A549 treated with RU486 at 1 μM for 4 hours (cell line): ENCODE measurements at places on chromosomes 6 and 20. TPM values are rescaled to one million over a fixed set of nuclear protein-coding genes. Genes with fewer than 3 reads are reported as not detected.

TP53TG5 gene
- total RNA-seq, result not detected in 5 replicates

PTCRA gene
- not detected in 5 replicates for total RNA-seq

WDR46 gene
- total RNA-seq, result 53.2 to 66.0 TPM (median 58.6 TPM) in 5 replicates

NOP56 gene
- total RNA-seq, result 572 to 771 TPM (median 628 TPM) in 5 replicates

HTR1E gene
- not detected in 5 replicates for total RNA-seq

CALHM5 gene
- total RNA-seq, result 0.03 to 0.10 TPM (median 0.07 TPM) in 5 replicates

FBXO5 gene
- total RNA-seq, result 12.7 to 26.0 TPM (median 20.7 TPM) in 5 replicates

IMPG1 gene
- not detected in 5 replicates for total RNA-seq

ANKEF1 gene
- total RNA-seq, result 6.7 to 8.4 TPM (median 7.4 TPM) in 5 replicates

OR2H2 gene
- not detected in 5 replicates for total RNA-seq

PREX1 gene
- total RNA-seq, result 11.8 to 14.4 TPM (median 12.5 TPM) in 5 replicates

LY6G6C gene
- total RNA-seq, result 0.20 TPM in 1 of 5 replicates, not detected in the others

SGK1 gene
- 34.4 to 48.7 TPM (median 39.9 TPM) in 5 replicates for total RNA-seq

NKX2-2 gene
- not detected in 5 replicates for total RNA-seq

GSTA1 gene
- total RNA-seq, result 0.26 TPM in 1 of 5 replicates, not detected in the others

SERINC1 gene
- 34.9 to 87.4 TPM (median 81.7 TPM) in 5 replicates for total RNA-seq

ABHD12 gene
- total RNA-seq, result 76.5 to 112 TPM (median 100 TPM) in 5 replicates

SLC32A1 gene
- total RNA-seq, result 0.09 TPM in 1 of 5 replicates, not detected in the others

LHFPL5 gene
- total RNA-seq, result 0.05 TPM in 1 of 5 replicates, not detected in the others

TFAP2D gene
- not detected in 5 replicates for total RNA-seq

NFKBIE gene
- total RNA-seq, result 9.6 to 18.6 TPM (median 11.9 TPM) in 5 replicates

VWA7 gene
- total RNA-seq, result 1.2 to 2.0 TPM (median 1.7 TPM) in 5 replicates

PPP1R16B gene
- total RNA-seq, result 0.06 to 0.27 TPM (median 0.16 TPM) in 5 replicates

TJAP1 gene
- total RNA-seq, result 15.1 to 20.9 TPM (median 19.9 TPM) in 5 replicates

OR12D3 gene
- total RNA-seq, result not detected in 5 replicates

SLC17A1 gene
- total RNA-seq, result 0.08 to 0.10 TPM in 2 of 5 replicates, not detected in the others

CALHM6 gene
- not detected in 5 replicates for total RNA-seq

SPEF1 gene
- 1.5 to 2.1 TPM (median 2.0 TPM) in 5 replicates for total RNA-seq

MOXD1 gene
- total RNA-seq, result 1.5 to 2.6 TPM (median 1.8 TPM) in 5 replicates

TAAR8 gene
- not detected in 5 replicates for total RNA-seq

HLA-DMB gene
- 1.2 to 2.3 TPM (median 2.2 TPM) in 5 replicates for total RNA-seq

APCDD1L gene
- 0.10 TPM in 1 of 5 replicates, not detected in the others for total RNA-seq

STMND1 gene
- total RNA-seq, result not detected in 5 replicates

FERMT1 gene
- 15.8 to 17.7 TPM (median 17.0 TPM) in 5 replicates for total RNA-seq

SF3B5 gene
- 183 to 249 TPM (median 220 TPM) in 5 replicates for total RNA-seq

FABP7 gene
- not detected in 5 replicates for total RNA-seq

CSNK2A1 gene
- total RNA-seq, result 130 to 164 TPM (median 159 TPM) in 5 replicates

ETV7 gene
- 0.09 to 0.24 TPM (median 0.14 TPM) in 4 of 5 replicates, not detected in the other for total RNA-seq

TINAG gene
- not detected in 5 replicates for total RNA-seq

EBF4 gene
- 2.4 to 3.0 TPM (median 2.7 TPM) in 5 replicates for total RNA-seq

TMEM170B gene
- total RNA-seq, result 0.17 to 0.87 TPM (median 0.80 TPM) in 5 replicates

SMOC2 gene
- not detected in 5 replicates for total RNA-seq

CTCFL gene
- total RNA-seq, result not detected in 5 replicates
